ENCODE measurements at places on chromosomes 2 and 18.
A peak's percentile ranks its signal among the peaks of the same experiment; 100 is the strongest.

DNA sequence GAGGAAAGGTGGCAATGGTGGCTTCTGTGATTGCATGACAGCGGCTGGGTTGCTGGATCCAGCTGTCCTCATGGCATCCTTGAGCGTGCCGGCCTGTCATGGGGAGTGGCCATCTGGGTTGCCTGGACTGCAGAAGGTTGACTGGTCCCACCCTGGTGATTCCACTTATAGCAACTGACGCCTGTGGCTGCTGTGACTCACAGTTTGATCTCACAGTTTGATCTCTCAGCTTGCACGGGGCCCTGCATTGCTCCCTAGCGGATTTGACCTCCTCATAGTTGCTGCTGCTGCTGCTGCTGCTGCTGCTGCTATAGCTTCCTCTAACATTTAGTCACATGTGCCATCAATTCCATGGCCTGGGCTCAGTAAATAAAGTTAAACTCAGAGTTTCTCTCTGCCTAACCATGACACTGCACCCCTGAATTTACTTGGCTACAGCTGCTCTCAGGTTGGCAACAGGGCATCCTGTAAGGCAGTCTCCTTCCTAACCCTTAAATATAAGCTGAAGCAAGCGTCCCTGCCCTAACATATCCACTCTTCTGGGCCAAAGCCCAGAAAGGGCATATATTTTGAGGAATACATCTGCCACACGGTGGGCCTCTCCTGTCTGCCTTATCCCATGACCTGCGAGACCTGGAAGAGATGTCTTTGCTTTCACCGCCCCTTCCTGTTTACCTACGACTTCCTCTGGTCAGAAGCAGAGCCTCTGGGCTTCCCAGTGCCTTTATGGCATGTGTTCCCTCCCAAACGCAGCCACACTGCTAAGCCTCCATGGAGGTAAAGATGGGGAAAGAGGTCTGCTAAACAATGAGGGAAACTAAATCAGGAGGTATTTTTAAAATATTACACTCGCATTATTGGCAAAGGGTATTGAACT, 37.8 kb upstream of the CCDC150 start:
- DNase-seq, result peak; percentile 95

- no peak for DNase-seq
Observed at GRCh38 chr2:38898256-38898655, 8.6 kb downstream of the ARHGEF33 start.

- no peak for DNase-seq
Observed at GRCh38 chr2:30990671-30991070, 147.6 kb downstream of the GALNT14 start.

- DNase-seq, result peak; percentile 40
Observed at GRCh38 chr18:3153107-3153704, 66.6 kb downstream of the MYOM1 start.

- DNase-seq, result no peak
Observed at GRCh38 chr2:66507673-66508201, 72.8 kb downstream of the MEIS1 start.

DNA sequence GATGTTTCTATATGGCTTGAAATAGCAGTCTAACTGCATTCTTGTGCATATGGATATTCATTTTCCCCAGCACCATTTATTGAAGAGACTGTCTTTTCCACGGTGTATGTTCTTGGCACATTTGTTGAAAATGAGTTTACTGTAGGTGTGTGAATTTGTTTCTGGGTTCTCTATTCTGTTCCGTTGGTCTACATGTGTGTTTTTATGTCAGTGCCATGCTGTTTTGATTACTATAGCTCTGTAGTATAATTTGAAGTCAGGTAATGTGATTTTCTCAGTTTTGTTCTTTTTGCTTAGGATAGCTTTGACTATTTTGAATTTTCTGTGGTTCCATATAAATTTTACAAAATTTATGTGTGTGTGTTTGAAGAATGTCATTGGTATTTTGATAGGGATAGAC, 201.0 kb downstream of the MBD5 start:
- no peak for DNase-seq

DNA sequence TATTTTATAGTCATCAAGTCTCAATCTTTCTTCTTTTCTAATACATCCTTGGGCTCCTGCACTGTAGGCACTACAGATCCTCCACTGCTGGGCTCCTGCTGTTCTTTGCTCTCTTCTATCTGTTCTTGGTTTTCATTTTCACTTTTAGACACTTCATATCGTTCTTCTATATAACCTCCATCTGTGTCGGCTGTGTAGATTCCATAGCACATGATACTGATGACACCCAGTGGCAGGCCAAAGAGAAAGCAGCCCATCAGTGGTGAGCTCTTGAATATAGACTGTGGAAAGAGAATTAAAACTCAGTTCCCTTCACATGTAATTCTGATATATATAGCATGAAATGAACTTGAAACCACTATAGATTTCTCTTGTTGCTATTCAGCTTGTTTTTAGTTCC, 38.0 kb downstream of the TMX3 start:
- DNase-seq, result peak; percentile 29

Measured in iris pigment epithelial cell (primary cell).